ENCODE measurements at places on chromosomes 13 and 19. TPM values are rescaled to one million over a fixed set of nuclear protein-coding genes. Genes with fewer than 3 reads are reported as not detected.

Gene C19orf53
- 114 TPM for total RNA-seq

Gene ATP7B
- 6.8 TPM for total RNA-seq

Gene POSTN
- 145 TPM for total RNA-seq

Gene ZNF525
- total RNA-seq = 11.4 TPM

Gene FGF21
- not detected for total RNA-seq

Gene CRX
- total RNA-seq = not detected

- no peak for DNase-seq
These were observed 31.7 kb downstream of the DNAJC15 start for GRCh38 chr13:43054803-43055802.

- no peak for DNase-seq
These were observed 7.5 kb upstream of the ZNF525 start for GRCh38 chr19:53357821-53358581.

- DNase-seq = no peak
These were observed 12.3 kb downstream of the SLC15A1 start for GRCh38 chr13:98740131-98740530.

DNA sequence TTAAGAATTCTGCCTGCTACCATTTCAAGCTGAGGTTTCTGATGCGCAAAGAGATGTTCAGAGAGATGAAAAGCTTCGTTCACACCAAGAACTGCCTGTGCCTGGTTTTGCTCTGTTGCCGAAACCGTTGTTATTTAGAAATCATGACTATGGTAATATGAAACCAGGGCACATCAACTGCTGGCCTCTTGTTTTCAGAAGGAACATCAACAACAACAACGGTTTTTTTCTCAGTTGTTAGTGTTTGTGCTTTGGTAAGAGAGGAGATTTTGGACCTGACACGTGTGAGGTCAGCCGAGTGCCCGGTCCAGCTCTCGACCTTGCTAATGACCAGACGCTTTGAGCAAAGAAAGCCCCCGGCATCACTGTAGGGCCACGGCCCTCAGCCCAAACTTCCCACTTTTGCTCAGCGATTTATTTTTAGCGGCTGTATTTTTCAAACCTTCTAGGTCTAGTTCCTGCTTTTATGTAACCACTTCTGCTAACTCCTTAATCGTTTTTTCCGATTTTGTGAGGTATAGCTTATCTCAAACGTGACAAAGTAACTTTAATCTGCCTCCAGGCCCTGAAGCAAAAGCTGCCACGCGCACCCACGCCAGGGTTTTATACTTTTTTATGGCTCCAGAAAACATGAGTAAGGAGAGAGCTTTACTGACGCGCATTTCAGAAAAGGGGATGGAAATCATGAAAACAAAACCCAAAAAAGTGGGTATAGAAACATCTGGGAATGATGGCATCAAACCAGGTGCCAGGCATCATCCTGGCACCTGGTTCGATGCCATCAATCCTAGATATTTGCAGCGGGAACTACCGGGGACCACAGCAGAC is 42.0 kb downstream of the KLF2 start:
- no peak for DNase-seq

DNA sequence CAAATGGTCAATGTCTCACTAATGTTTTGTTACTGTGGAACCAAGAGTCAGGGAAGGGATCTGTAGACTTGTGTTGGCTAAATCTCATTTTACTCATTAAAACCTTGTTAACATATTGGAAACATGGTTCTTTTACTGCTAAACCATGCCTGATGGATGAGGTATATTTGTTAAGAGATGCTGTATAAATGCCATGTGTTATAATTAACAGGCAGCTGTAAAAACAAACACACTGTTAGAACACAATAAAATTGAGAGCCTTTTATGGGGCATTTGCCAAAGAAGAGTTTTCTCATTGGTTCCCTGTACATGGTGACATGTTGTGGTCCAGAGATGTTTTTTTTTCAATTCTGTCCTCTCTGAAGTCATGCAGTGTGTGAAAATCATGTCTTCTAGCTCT is 121.9 kb downstream of the ESD start:
- DNase-seq = no peak
